ENCODE measurements at places on chromosomes 11 and 22. TPM values are rescaled to one million over a fixed set of nuclear protein-coding genes. Genes with fewer than 3 reads are reported as not detected.

DNA sequence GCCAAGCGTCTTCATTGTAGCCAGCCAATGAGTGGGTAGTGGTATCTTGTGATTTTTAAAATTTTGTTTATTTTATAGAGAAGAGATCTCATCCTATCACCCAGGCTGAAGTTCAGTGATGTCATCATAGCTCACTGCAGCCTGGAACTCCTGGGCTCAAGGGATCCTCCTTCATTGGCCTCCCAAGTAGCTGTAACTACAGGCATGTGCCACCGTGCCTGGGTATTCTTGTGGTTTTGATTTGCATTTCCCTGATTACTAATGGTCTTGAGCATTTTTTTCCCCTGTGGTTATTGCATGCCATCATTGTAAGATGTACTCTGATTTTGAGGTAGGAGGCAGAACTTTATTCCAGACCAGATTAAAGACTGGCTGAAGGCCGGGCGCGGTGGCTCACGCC, 2.4 kb upstream of the DENND6B start:
- DNase-seq = no peak

Gene TST
- total RNA-seq = 55.0 TPM

Gene RAB38
- 1.6 TPM for total RNA-seq

Gene LUZP2
- not detected for total RNA-seq
